ENCODE measurements at places on chromosomes 2 and 18.

DNA sequence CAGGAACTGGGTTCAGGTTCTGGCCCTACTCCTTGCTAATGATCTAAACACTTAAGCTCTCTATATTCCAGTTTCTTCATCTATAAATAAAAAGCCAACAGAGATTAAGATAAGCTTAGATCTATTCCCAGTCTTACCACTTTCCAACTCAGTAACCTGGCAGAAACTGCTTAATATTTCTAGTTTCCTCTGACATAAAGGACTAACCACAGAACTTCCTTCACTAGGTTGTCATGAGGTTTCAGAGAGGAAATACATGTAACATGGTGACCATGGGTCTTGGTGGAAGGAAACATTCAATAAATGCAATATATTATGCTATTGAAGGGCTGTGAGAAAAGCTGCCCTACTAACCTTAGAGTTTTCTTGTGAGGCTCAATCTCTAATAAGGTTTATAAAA, 114.4 kb upstream of the PDE1A start:
- H3K27me3 ChIP-seq = no peaks in the 10 kb centered on the region
- no peaks in the 10 kb centered on the region for H3K36me3 ChIP-seq
- H3K27ac ChIP-seq = no peak overlapping the region
- no peak overlapping the region for H3K4me3 ChIP-seq

GRCh38 chr18:3217948-3218647, 1.7 kb downstream of the MYOM1 start:
- DNase-seq = no peak
- peaks cover 6% of the 10 kb centered on the region for H3K36me3 ChIP-seq
- H3K27ac ChIP-seq = peak overlapping the region; percentile 45

GRCh38 chr2:72864500-72864899, 22.7 kb upstream of the SPR start:
- H3K4me1 ChIP-seq = peaks cover 9% of the 10 kb centered on the region
- DNase-seq = no peak
- no peaks in the 10 kb centered on the region for H3K36me3 ChIP-seq
- no peak overlapping the region for H3K4me3 ChIP-seq
- no peak overlapping the region for H3K27ac ChIP-seq
- peaks cover 20% of the 10 kb centered on the region for H3K27me3 ChIP-seq

DNA sequence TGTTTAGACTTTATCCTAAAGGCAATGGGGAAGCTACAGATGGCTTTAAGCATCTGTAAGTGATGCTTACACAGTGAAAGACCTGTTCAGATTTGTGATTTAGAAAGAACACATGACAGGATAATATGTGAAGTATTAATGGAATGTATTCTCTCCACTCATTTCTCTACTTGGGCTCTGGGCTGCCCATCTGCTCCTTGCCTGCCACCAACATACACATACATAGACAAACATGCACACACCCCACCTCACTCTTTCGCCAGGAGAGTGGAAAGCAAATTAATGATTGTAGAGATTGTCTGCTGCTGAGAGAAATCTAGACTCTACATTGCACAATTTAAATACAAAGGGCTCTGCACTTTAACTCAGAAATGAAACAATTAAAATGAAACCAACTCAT, 61.0 kb upstream of the NFE2L2 start:
- H3K27ac ChIP-seq = no peak overlapping the region
- no peaks in the 10 kb centered on the region for H3K27me3 ChIP-seq
- no peaks in the 10 kb centered on the region for H3K4me1 ChIP-seq
- H3K36me3 ChIP-seq = peaks cover 8% of the 10 kb centered on the region
- no peak for DNase-seq

DNA sequence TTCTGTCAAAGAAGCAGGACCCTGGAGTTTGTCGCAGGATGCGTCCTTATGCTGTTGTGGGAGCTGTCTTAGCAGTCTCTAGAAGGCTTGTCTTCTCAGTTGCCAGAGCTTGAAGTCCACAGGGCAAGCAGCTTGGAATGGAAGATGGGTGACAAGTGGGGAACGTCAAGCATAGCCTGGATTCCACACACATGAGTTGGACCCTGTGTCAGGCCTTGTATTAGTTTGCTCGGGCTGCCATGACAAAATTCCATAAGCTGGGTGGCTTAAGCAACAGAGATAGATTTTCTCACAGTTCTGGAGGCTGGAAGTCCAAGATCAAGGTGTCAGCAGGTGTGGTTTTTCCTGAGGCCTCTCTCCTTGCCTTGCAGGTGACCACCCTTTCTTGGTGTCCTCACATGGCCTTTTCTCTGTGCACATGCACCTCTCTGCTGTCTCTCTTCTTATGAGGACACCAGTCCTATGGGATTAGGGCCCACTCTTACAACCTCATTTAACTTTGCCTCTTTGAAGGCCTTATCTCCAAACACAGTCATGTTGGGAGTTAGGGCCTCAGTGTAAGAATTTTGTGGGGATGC, 51.3 kb downstream of the THNSL2 start:
- peaks cover 19% of the 10 kb centered on the region for H3K27me3 ChIP-seq
- no peaks in the 10 kb centered on the region for H3K4me1 ChIP-seq
- H3K36me3 ChIP-seq = peaks cover 2% of the 10 kb centered on the region
- no peak for DNase-seq

DNA sequence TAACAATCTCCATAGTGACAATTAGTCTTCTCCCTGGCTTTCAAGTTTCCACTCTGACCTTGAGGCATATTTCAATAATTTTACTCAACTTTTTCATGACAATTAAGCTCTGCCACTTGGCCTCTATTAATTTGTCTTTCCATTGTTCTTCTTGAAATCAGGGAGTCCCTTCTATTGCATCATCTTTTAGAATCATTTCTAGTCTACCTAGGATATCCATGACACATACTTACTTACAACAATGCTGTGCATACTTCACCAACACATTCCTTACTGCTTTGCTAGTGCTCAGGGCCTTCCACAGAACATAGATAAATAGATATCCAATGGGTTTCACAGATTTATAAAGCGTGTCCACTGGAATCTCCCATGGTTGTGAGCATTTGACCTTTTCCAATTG, 331.5 kb upstream of the LRP1B start:
- H3K27me3 ChIP-seq = peaks cover 6% of the 10 kb centered on the region
- no peak overlapping the region for H3K4me3 ChIP-seq
- no peak overlapping the region for H3K27ac ChIP-seq

- no peaks in the 10 kb centered on the region for H3K4me1 ChIP-seq
- no peak overlapping the region for H3K27ac ChIP-seq
- H3K36me3 ChIP-seq = no peaks in the 10 kb centered on the region
Observed at GRCh38 chr2:59734743-59735142, 818.7 kb downstream of the BCL11A start.
